Vagina (tissue), 2 donors: ENCODE measurements at places on chromosomes 11 and 22.
A peak's percentile ranks its signal among the peaks of the same experiment; 100 is the strongest.

DNA sequence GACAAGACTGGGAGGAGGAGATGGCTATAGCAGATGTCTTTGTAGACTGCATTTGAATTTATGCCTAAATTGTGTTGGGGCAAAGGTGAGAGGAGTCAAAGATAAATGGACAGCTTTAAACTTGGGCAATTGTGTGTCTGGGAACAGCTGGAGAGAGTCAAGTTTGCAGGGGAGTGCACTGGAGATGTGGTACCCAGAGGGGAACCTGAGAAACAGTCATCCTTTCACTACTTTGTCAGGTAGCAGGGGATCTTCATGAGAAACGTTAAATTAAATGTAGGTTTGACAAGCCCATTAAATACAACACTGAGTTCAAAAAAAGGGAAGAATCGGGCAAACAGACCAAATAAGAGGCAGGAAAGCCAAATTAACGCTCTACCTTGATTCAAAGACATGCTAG, 277.7 kb downstream of the OPCML start:
- no peak for DNase-seq

- no peak for DNase-seq
These were observed 20.3 kb downstream of the MYH9 start for GRCh38 chr22:36367479-36367878.

GRCh38 chr22:50563413-50564160, 868 bp upstream of the SYCE3 start:
- no peak for DNase-seq

- DNase-seq, result peak; percentile 91
These were observed 6.8 kb upstream of the SLC22A8 start for GRCh38 chr11:63022441-63022840.

DNA sequence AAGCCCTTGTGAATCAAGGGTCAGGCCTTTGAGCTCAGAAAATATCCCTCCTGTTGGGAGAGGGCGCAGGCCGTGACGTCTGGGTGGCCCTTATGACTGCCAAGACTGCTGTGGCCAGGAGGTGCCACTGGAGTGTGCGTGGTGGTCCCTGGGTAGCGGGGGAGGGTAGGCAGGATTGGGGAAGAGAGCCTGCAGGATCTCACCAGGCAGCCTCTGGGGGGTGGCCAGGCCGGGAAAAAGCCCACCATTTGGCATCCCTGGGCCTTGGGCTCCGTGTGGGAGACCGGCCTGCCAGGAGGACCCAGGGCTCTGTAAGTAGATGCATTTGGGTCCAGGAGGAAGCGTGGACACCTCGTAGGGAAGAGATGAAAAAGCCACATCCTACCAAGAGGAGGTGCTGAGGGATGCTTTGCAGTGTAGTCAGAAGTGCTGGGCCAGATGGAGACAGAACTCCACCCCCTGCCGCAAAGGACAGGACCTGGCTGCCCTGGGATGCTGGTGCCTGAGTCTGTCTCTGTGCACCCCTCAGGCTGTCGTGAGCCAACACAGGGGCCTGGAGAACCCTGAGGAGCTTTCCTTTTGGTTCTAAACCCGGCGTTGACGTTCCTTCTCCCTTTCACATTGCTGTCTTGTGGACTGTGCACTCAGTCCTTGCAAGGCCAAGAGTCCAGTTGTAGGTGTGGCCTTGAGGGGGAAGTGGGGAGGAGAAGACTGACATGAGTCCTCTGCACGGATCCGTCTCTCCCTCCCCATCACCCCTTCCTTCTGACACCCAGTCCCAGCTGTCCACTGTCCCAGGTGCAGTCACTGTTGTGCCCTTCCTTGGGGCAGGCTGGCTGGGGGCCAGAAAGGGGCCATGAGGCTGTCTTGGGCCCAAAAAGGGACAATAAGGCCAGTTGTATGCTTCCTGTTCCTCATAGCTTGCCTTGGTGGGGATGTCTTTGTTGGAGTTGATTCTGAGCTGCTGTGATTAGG, 12.7 kb upstream of the MIEF1 start:
- DNase-seq, result no peak

DNA sequence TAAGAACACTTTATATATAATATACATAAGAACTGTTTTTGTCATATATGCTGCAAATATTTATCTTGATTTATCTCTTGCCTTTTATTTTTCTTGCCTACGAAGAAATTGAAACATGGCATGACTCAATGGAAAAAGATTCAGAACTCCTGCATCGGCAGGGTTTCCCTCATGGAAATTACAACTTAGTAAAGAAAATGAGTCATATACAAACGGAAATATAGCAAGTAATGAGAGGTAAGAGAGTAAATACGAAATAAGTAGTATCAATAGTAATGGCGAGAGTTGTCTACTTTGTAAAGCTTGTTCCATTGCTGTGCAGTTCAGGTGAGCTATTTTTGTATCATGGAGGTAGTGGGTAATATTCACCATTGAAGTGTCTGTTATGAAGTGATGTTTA, 350.4 kb downstream of the DDX10 start:
- DNase-seq, result no peak
